ENCODE measurements at places on chromosomes 1 and 21. TPM values are rescaled to one million over a fixed set of nuclear protein-coding genes. Genes with fewer than 3 reads are reported as not detected.

ARTN gene
- total RNA-seq, result 0.31 TPM

CELA3A gene
- total RNA-seq, result not detected

LEFTY2 gene
- total RNA-seq, result not detected

SLC19A1 gene
- total RNA-seq, result 27.2 TPM

AMY2B gene
- 84.2 TPM for total RNA-seq

SASS6 gene
- 5.6 TPM for total RNA-seq

OR2T35 gene
- not detected for total RNA-seq

SHE gene
- 1.3 TPM for total RNA-seq
